Parietal lobe (tissue), 2 donors: ENCODE measurements at places on chromosomes 12 and 14. TPM values are rescaled to one million over a fixed set of nuclear protein-coding genes. Genes with fewer than 3 reads are reported as not detected.

The KLRC3 gene
- 0.63 TPM for total RNA-seq

The GPX2 gene
- total RNA-seq: not detected

The FKBP3 gene
- 81.4 TPM for total RNA-seq

The KRT73 gene
- not detected for total RNA-seq

The PROX2 gene
- total RNA-seq: not detected

The BAG5 gene
- 31.9 TPM for total RNA-seq

The HPD gene
- total RNA-seq: not detected

The TMPRSS12 gene
- total RNA-seq: not detected

The GLS2 gene
- total RNA-seq: 6.3 TPM

The SIRT4 gene
- total RNA-seq: 2.2 TPM

The IL22 gene
- not detected for total RNA-seq

The TSPAN19 gene
- total RNA-seq: 1.3 TPM

The TROAP gene
- 2.8 TPM for total RNA-seq
